ENCODE measurements at places on chromosomes 2 and 18. TPM values are rescaled to one million over a fixed set of nuclear protein-coding genes. Genes with fewer than 3 reads are reported as not detected.

DNA sequence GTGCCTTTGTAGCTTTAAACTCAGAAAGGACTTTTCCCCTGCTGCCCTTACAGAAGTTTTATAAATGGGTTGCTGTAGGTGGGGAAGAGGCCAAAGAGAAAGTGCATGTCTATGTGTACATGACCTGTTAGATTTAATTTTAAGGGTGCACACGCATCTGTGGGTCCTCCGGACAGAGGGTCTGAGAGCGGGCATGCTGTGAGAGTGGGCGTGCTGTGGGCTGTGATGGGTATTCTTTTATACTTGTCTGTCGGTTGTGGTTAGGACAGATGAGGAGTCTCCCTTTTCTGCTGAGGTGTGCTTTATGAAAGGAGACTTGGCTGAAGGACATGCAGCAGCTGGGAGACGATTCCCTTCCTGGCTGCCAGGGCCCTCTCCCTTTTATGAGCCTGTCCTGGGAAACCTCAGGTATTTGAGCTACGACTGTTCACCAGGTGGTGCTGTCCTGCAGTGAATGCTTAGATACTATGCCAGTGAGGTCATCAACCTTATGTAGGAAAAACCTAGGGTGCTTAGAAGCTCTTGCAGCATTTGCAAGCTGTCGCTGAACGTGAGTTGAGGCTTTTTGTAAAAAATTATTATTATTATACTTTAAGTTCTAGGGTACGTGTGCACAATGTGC, 67.5 kb downstream of the TANC1 start:
- DNase-seq, result no peak

The TCF23 gene
- not detected for polyA plus RNA-seq

- no peak for DNase-seq
Observed at GRCh38 chr2:189657867-189658266, 3.4 kb upstream of the ASNSD1 start.

DNA sequence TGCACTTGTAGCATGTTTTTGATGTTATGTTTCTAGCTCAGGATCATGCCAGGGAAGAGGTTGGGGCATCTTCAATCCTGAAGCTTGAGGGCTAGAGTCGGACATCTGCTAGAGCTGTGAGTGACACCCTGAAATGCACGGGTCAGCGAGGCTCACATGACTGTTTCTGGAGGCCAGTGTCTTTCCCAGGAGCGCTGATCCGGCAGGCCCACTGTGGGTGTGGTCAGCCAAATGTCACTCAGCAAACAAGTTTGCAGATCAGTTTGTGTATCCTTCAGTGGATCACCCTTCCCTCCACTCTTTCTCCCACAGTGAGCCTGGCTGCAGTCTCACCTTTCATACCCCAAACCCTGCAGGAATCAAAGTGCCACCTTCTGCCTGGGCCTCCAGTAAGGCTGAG, 23.0 kb upstream of the ARHGEF4 start:
- DNase-seq, result no peak

The NCKAP5 gene
- polyA plus RNA-seq, result 1.1 TPM

DNA sequence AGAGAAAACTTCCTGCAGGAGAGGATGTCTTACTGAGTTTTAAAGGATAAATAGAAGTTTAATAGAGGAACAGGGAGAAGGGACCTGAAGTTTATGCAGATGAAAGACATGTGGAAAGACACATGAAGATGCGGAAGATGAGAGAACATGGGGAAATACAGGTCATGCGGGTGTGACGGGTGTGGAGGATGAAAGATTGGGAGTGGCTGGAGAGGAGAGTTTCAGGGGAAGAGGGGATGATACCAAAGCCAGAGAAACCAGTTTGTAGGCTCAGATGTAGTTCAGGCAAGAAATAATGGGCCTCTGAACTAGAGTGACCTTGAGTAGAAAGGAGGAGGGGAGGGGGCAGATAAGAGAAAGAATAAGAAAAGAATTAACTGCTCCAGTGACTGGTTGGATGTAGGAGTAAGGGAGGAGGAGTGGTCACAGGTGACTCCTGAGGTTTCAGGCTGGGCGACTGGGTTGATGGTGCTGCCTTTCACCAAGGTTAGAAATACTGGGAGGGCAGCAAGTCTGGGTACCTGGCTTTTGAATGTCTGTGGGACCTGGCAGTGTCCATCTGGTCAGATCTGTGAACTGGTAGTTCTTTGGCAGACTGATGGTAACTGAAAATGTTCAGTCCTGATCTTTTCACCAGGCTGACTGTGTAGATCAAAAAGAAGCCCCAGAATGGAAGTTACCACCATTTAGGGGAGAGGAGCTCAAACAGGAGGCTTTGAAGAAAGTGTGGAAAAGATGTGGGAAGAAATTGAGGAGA, 69.4 kb downstream of the TET3 start:
- DNase-seq, result no peak

- DNase-seq, result no peak
Observed at GRCh38 chr2:239137165-239137897, 263.5 kb downstream of the HDAC4 start.
